ENCODE measurements at places on chromosomes 1 and 21. TPM values are rescaled to one million over a fixed set of nuclear protein-coding genes. Genes with fewer than 3 reads are reported as not detected.
A peak's percentile ranks its signal among the peaks of the same experiment; 100 is the strongest.

UBE2G2 gene
- 87.8 TPM for total RNA-seq

DNA sequence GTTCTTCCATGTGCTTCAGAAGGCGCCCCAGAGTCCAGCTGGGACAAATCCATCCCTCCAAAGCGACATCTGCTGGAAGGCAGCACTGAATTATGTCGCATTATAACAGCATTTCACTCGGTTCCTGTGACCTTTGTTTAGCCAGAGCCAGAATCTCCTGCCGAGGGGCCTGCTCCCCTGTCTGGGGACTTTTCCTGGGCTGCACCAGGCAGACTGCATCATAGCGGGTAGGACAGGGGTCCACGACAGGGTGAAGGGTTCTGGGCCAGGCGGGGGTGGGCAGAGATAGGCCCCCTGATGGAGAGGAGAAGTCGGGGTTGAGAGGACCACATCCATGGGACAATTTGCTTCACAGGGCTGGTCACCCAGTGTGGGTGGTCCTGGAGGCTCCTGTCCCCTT is 276.9 kb downstream of the MATN1 start:
- no peak for DNase-seq

- peak; percentile 48 for DNase-seq
Observed at GRCh38 chr1:227318853-227319607, 738 bp upstream of the CDC42BPA start.

- peak; percentile 47 for DNase-seq
Observed at GRCh38 chr1:190168116-190168892, 309.4 kb downstream of the BRINP3 start.

- DNase-seq: no peak
Observed at GRCh38 chr1:12166834-12167492, at the start of gene TNFRSF1B. Gene TNFRSF1B, plus strand, starts transcription at chr1:12166991. Its CDS starts 101 bp downstream, at chr1:12167092.

GRCh38 chr1:8155528-8156186 is 129.5 kb upstream of the ERRFI1 start:
- peak; percentile 89 for DNase-seq

CKS1B gene
- 23.4 TPM for total RNA-seq

FCRL2 gene
- total RNA-seq: not detected

CFHR1 gene
- not detected for total RNA-seq

GRCh38 chr1:109821831-109822745 is 58.4 kb upstream of the EPS8L3 start:
- DNase-seq: peak; percentile 28

PLA2G2F gene
- total RNA-seq: 0.52 TPM

DNA sequence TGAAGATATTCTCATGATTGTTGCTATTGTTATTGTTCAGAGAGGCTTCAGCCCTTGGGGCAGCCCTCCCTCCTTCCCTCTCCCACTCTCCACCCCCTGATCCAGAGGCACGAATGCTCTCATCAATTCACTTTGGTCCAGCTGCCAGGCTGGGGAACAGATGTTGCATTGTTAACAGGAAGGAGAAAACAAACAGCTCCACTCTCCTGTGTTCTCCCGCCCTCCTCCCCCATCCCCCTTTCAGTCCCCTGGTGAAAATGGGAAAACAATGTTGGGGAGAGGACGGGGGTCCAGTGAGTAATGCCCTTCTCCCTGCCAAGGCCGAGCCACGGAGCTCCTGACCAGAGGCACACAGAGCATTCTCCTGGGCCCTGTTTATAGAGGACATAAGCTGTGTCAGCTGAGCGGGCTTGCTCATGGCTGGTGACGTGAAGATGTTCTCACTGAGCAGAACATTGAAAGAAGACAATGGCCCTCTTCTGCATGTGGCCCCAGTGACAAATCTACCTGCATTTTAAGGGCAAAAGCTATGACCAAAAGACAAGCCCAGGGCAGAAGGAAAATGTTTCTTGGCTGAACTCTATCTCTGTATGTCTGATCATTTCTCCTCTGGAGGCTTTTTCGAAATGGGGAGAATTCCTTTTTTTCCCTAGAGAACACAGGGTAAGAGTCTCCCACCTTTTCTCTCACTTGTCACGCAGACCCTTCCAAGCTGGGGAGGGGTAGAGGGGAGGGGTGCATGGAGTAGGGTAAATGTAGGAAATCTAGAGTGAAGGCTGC is 111.7 kb downstream of the GLUL start:
- DNase-seq: no peak

- peak; percentile 72 for DNase-seq
Observed at GRCh38 chr1:238951809-238952208, 434.6 kb upstream of the CHRM3 start.

PNRC2 gene
- 212 TPM for total RNA-seq

WNT2B gene
- 33.5 TPM for total RNA-seq

DNA sequence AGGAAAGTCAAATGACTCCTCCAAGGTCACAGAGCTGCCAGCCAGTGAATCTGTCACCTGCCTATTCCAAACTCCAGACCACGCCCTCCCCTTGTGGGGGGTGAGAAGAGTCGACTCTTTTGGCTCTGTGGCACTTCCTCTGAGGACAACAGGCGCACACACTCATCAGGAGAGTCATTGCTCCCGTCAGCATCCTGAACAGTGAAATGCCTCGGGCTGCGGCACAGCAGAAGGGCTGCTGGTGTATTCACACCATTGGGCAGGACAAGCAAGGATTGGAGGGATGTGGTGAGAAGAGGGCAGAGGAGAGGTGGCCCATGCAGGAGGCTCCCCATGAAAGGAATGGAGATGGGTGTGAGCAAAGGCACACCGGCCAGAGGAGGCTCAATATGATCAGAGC is 239.0 kb downstream of the TOMM20 start:
- DNase-seq: no peak

TNFRSF4 gene
- total RNA-seq: not detected

PTAFR gene
- total RNA-seq: 14.2 TPM

DNA sequence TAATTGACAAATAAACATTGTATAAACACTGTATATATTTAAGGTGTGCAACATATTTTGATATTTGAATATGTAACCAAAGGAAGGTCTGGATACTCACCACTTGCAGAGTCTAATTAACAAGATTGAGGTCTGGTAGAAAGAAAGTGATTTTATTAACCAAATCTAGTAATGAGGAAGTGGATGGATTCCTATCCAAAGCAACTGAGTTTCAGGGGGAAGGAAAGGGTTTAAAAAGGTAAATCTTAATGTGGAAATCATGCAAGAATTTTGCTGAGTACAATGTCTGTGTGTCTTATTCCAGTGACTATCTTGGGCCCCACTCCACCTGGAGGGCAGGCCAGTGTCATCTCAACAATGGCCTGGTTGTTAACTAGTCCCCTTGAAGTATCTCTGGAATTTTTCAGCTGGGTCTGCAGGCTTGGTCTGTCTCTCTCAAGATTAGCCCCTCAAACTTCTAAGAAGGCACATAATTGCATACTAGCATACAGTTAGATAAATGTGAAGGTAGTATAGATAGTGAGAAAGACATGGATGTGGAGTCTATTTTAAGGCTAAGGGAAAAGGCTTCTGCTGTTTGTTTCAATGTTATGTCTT is 262.7 kb upstream of the RGS18 start:
- no peak for DNase-seq

DNA sequence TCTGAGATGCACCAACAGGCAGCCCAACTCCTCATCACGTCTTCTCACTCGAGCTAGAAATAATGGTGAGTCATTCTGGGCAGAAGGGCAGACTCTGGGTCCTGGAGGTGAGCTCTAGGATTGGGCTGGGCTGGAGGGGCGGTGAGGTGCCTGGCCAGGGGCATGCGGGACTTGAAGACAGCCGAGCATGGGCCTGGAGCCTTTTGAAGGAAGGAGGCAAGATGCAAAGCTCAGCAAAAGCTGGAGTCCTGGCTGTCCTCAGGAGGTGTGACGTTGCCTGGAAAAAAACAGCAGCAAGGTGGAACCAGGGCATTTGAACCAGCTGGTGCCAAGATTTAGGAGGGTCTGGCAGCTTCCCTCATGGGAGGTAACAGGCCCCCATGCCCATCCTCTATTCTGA is 712 bp downstream of the KCNA2 start:
- DNase-seq: no peak

NR1I3 gene
- total RNA-seq: not detected

DNA sequence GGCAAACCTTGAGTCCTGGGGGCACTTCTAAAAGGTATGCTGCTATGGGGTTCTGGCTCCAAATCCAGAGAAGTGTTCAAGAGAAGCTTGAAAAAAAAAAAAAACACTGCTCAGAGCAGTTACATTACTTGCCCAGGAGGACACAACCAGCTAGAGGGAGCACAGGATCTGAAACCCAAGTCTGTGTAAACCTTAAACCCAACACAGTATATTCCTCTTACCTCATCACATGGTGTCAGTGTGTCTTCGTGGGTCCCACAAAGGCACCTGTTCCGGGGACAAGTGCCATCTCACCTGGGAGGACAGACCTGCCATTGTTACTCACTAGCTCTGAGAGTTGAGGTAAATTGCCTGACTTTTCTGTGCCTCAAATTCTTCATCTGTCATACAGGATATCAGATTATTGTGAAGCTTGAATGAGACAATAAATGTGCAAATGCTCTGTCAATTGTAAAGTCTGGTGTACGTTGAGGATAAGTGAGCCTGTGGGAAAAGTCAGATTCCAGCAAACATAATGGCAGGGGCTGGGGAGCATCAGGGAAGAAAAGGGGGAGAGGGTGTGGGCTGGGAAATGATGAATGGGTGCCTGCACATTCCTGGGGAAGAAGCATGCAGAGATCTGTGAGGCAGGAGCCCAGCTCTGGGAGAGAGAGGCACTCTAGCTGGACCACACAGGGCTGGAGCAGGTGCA is 170.4 kb upstream of the ZC3H12A start:
- no peak for DNase-seq

DNA sequence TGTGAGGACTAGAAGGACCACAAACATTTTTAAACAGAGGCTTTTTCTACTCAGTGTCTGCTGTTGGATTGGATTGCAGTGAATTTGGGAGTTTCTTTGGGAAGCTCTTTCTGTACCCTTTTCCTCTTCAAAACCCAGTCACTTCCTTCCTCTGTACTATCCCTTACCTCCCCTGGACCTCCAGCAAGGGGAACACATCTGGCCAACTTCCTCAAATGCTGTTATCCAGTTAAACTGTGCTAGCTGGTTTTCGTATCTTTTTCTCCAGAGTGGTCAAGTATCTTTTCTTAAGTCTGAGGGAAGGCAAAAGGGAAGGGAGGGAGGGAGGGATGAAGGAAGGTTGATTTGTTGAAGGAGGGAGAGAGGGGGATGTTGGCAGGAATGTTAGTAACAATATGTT is 99.2 kb upstream of the TNR start:
- no peak for DNase-seq

- no peak for DNase-seq
Observed at GRCh38 chr1:232322162-232322734, 307.7 kb downstream of the SIPA1L2 start.

KCNK1 gene
- 11.2 TPM for total RNA-seq

SLAMF9 gene
- total RNA-seq: not detected

ESPN gene
- not detected for total RNA-seq

CADM3 gene
- 0.85 TPM for total RNA-seq

GRCh38 chr1:208510192-208510952 is 266.2 kb upstream of the PLXNA2 start:
- peak; percentile 90 for DNase-seq

CYP4A11 gene
- total RNA-seq: not detected

GRCh38 chr21:10463156-10463555 is 58.2 kb upstream of the TPTE start:
- no peak for DNase-seq

HAPLN2 gene
- total RNA-seq: not detected

LRIF1 gene
- total RNA-seq: 8.3 TPM

DNA sequence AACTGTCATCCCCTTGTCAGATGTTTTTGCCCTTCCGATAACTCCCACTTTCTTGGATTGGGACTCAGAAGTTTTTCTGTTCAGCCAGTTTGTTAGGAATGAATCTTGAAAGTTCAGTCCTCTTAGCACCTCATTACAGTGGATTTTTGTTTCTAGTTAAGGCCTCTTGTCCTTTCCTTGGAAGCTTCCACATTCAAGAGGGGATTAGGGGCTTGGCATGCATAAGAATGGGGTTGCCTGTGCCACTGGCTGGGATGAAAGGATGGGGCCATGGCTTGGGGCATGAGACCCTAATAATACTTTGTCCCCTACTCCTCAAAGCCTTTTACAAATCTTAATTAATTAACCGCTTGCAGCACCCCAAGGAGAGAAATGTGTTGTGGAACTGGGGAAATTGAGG is 2.4 kb upstream of the DHDDS start:
- DNase-seq: no peak

ABCA4 gene
- total RNA-seq: 1.3 TPM

DNA sequence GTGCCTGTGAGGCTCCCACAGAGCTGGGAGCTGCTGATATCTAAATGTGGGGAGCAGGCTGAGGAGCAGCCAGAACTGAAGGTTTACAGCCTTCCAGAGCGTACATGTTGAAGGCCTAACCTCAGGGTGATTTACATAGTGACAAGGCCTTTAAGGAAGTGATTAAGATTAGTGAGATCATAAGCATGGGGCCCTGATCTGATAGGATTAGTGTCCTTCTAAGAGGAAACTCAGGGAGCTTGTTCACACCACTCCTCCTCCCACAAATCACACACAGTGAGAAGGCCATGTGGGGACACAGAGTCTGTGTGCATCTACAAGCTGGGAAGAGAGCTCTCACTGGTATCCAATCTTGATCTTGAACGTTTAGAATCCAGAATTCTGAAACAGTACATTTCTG is 92.3 kb upstream of the NBPF6 start:
- no peak for DNase-seq

DNA sequence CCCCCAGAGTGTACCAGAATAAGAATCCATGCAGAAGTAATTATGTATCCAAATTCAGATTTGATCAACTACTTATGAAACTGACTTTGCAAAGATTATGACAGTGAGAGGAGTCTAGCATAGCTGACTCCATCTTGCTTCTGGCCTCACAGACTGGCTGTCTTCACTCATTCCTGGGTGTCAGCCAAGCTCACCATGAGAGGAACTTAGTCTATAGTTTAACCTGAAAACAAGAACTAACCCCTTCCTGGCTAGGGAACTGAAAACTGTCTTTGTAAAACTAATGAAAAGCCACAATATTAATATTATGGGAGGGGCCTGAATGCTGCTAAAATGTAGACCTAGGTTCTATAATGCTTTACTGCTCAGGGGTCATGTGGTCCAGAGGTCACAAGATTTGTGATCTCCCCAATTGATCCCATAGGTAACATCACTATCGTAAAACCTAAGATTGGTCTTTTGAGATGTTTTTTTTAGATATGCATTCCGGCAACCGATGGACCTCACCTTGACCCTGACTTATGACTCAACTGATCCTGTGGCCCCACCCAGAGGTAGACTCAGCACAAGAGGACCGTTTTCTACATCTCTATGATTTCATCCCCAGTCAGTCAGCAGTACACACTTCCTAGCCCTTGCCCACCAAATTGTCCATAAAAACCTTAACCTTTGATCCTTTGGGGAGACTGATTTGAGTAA is 55.2 kb downstream of the ATP1B1 start:
- no peak for DNase-seq

- DNase-seq: no peak
Observed at GRCh38 chr1:215082532-215083382, at the start of gene KCNK2. Gene KCNK2, plus strand, starts transcription at chr1:215082737. Its CDS starts 649 bp downstream, at chr1:215083386.

GRCh38 chr1:193404236-193404635 is 217.8 kb upstream of the B3GALT2 start:
- peak; percentile 55 for DNase-seq
